ENCODE measurements at places on chromosomes 2 and 18. TPM values are rescaled to one million over a fixed set of nuclear protein-coding genes. Genes with fewer than 3 reads are reported as not detected.

GRCh38 chr2:218618102-218618860 is 10.6 kb downstream of the PLCD4 start:
- DNase-seq, result no peak
- no peak overlapping the region for H3K4me3 ChIP-seq
- H3K27me3 ChIP-seq, result no peaks in the 10 kb centered on the region
- H3K27ac ChIP-seq, result no peak overlapping the region

- H3K4me3 ChIP-seq, result no peak overlapping the region
- DNase-seq, result no peak
- no peaks in the 10 kb centered on the region for H3K36me3 ChIP-seq
- H3K27me3 ChIP-seq, result no peaks in the 10 kb centered on the region
Measured at GRCh38 chr18:6997808-6998207, 119.8 kb downstream of the LAMA1 start.

DNA sequence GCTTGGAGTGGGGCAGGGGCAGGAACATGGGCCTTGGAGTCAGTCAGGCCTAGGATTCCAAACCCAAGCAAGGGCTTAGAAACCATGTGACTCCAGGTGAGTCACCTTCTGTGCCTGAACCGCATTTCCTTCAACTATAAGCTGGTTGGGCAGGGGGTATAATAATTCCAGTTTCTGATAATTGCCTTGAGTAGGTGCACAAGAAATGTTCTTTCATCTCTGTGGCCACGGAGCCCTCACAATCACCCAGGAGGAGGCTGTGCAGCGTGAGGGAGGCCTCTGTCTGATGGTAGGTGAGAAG is 112.1 kb upstream of the HAAO start:
- no peak for DNase-seq
- H3K27ac ChIP-seq, result peak overlapping the region; percentile 93
- H3K4me3 ChIP-seq, result no peak overlapping the region

GRCh38 chr2:239834143-239834542 is 191.0 kb downstream of the NDUFA10 start:
- H3K27ac ChIP-seq, result no peak overlapping the region
- no peaks in the 10 kb centered on the region for H3K27me3 ChIP-seq
- no peak overlapping the region for H3K4me3 ChIP-seq
- DNase-seq, result no peak

GRCh38 chr2:43657241-43657640 is 19.0 kb downstream of the C1GALT1C1L start:
- no peaks in the 10 kb centered on the region for H3K36me3 ChIP-seq
- no peaks in the 10 kb centered on the region for H3K4me1 ChIP-seq
- no peaks in the 10 kb centered on the region for H3K27me3 ChIP-seq
- no peak overlapping the region for H3K4me3 ChIP-seq
- no peak overlapping the region for H3K27ac ChIP-seq

DNA sequence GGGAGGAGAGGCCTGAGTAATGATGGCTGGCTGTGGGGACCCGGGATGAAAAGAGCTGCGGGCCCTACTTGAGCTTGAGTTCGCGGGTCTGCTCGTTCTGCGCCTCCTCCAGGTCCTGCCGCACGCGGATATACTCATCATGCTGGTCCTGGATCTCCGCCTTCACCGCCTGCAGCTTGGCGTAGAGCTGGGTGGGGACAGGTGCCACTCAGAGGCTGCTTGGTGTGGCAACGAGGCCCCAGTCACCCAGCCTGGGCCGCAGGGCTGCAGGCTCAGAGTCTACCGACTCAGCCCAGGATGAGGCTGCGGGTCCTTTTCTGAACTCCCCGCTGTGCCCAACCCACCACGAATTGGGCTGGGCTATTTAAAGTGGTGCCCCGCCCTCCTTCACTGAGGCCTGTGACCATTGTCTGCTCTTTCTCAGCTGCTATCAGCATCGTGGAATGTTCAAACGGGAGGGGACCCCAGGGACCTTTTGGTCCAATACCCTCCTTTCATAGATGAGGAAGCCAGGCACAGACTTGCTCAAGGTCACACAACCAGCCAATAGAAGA is 28.0 kb downstream of the KIF3C start:
- no peak overlapping the region for H3K4me3 ChIP-seq
- no peaks in the 10 kb centered on the region for H3K36me3 ChIP-seq

The TANC1 gene
- total RNA-seq, result 86.1 TPM

DNA sequence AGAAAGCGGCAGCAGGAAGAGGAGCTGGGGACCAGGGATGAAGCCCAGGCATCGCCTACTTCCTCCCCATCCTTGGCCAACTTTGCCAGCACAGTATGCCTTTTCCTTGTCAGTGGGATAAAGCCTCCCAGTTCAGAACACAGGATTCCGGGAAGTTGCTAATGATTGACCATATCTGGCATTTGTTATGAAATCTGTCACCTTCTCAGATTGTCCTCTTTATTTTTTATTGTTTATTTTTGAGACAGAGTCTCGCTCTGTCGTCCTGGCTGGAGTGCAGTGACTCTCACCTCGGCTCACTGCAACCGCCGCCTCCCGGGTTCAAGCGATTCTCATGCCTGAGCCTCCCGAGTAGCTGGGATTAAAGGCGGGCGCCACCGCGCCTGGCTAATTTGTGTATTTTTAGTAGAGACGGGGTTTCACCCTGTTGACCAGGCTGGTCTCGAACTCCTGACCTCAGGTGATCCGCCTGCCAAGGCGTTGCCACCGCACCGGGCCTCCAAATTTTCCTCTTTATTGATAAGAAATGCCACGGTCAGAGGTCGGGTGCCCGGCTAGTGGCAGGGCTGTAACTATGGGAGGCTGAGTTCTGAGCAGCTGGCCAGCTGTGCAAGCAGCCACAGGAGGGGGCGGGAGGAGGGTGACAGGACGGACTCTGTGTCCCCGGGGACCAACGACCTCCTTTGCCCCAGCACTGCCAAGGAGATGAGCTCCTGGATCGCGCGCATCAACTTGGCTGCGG is 24.4 kb downstream of the PSD4 start:
- no peak for DNase-seq
- peak overlapping the region; percentile 95 for H3K4me3 ChIP-seq
- peaks cover 7% of the 10 kb centered on the region for H3K4me1 ChIP-seq
- no peak overlapping the region for H3K27ac ChIP-seq

The GCKR gene
- 1.8 TPM for total RNA-seq

The GDF7 gene
- total RNA-seq, result 40.7 TPM

GRCh38 chr2:4134551-4135550 is 431.5 kb downstream of the DCDC2C start:
- H3K4me1 ChIP-seq, result no peaks in the 10 kb centered on the region
- no peak overlapping the region for H3K27ac ChIP-seq
- no peak for DNase-seq
- H3K36me3 ChIP-seq, result no peaks in the 10 kb centered on the region

- H3K36me3 ChIP-seq, result no peaks in the 10 kb centered on the region
- no peaks in the 10 kb centered on the region for H3K27me3 ChIP-seq
- H3K4me1 ChIP-seq, result no peaks in the 10 kb centered on the region
- H3K27ac ChIP-seq, result no peak overlapping the region
- no peak for DNase-seq
Measured at GRCh38 chr18:46711444-46711863, 45.4 kb downstream of the ST8SIA5 start.

The ZNF516 gene
- 19.8 TPM for total RNA-seq

DNA sequence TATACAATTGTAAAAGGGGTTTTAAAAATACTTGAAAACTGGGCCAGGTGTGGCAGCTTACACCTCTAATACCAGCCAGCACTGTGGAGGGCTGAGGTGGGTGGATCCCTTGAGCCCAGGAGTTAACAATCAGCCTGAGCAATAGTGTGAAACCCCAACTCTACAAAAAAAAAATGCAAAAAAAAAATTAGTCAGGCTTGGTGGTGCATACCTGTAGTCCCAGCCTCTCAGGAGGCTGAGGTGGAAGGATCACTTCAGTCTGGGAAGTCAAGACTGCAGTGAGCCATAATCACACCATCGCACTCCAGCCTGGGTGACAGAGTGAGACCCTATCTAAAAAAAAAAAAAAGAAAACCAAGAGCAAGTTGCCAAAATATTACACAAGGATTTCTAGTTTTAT is 182.7 kb downstream of the UBE2E3 start:
- H3K27me3 ChIP-seq, result no peaks in the 10 kb centered on the region
- H3K27ac ChIP-seq, result no peak overlapping the region
- no peak overlapping the region for H3K4me3 ChIP-seq
- no peaks in the 10 kb centered on the region for H3K36me3 ChIP-seq

- no peak for DNase-seq
- no peak overlapping the region for H3K4me3 ChIP-seq
- no peak overlapping the region for H3K27ac ChIP-seq
- no peaks in the 10 kb centered on the region for H3K36me3 ChIP-seq
Measured at GRCh38 chr18:28079883-28080282, 97.0 kb downstream of the CDH2 start.

DNA sequence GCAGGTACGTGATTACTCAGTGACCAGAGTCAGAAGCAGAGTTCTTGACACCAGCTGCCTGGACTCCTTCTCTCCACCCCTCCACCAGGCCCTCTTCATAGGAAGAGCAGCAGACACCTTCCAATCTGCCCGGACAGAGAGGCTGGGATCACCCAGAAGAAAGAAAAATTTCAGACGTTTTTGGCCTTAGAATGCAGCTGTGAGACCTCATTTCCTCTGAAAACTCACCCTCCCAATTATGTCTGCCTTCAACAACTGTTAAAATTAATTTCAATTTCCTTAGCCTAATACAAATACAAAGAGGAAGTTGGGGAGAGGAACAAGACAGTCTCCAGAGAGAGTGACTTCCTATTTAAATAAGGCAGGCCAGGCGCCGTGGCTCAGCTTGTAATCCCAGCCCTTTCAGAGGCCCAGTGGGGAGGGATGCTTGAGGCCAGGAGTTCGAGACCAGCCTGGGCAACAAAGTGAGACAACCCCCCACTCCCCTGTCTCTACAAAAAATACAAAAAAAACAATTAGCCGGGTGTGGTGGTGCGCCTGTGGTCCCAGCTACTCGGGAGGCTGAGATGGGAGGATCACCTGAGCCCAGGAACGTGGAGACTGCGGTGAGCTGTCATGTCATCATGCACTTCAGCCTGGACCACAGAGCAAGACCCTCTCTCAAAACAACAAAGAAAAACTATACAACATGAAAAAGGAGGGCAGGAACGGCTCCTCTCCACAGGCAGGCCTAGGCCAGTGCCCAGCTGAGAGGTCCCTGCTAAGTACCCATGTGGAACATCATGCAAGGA is 1.6 kb downstream of the SLC66A2 start:
- no peak overlapping the region for H3K27ac ChIP-seq
- no peaks in the 10 kb centered on the region for H3K27me3 ChIP-seq
- H3K4me3 ChIP-seq, result peak overlapping the region; percentile 97
- H3K36me3 ChIP-seq, result no peaks in the 10 kb centered on the region
- H3K4me1 ChIP-seq, result peaks cover 14% of the 10 kb centered on the region

DNA sequence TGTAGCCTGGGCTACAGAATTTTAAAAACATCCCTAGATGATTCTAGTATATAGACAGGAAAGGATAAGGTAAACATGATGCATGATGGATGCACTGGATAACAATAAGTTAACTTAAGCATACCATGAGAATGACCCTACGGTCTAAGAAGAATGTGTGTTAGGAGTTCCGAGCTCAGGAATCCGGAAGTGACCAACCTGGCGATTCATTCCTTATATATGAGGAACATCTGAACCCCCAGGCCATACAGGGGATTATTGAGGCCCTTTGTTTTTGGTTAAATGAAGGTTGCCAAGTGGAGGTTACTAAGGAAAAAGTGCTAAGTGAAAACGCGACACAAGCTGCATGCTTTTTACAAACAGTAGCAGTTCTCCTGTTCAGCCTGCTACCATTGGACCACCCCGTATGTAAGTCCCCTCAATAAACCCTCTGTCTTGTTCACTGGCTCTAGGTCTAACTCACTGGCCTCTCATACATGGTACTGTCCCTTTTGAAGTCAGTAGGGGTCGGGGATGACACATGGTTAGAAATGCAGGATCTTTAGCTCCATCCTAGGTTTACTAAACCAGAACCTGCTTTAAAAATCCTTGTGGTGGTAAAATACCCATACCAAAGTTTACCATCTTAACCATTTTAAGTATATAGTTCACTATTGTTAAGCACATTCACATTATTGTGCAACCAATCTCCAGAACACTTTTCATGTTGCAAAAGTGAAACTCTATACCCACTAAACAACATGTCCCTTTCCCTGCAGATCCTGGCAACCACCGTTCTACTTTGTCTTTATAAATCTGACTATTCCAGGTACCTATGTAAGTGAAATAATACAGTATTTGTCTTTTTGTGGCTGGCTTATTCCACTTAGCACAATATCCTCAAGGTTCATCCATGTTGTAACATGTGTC is 111.0 kb upstream of the MAP4K3 start:
- DNase-seq, result no peak
- H3K27me3 ChIP-seq, result no peaks in the 10 kb centered on the region
- no peaks in the 10 kb centered on the region for H3K36me3 ChIP-seq
- no peaks in the 10 kb centered on the region for H3K4me1 ChIP-seq

GRCh38 chr2:196459539-196459938 is 180.0 kb upstream of the CCDC150 start:
- no peak for DNase-seq
- H3K4me1 ChIP-seq, result no peaks in the 10 kb centered on the region
- H3K27ac ChIP-seq, result no peak overlapping the region
- H3K27me3 ChIP-seq, result no peaks in the 10 kb centered on the region

Measured in thoracic aorta (tissue), 2 donors.